ENCODE measurements at places on chromosomes 12 and 14. TPM values are rescaled to one million over a fixed set of nuclear protein-coding genes. Genes with fewer than 3 reads are reported as not detected.

DNA sequence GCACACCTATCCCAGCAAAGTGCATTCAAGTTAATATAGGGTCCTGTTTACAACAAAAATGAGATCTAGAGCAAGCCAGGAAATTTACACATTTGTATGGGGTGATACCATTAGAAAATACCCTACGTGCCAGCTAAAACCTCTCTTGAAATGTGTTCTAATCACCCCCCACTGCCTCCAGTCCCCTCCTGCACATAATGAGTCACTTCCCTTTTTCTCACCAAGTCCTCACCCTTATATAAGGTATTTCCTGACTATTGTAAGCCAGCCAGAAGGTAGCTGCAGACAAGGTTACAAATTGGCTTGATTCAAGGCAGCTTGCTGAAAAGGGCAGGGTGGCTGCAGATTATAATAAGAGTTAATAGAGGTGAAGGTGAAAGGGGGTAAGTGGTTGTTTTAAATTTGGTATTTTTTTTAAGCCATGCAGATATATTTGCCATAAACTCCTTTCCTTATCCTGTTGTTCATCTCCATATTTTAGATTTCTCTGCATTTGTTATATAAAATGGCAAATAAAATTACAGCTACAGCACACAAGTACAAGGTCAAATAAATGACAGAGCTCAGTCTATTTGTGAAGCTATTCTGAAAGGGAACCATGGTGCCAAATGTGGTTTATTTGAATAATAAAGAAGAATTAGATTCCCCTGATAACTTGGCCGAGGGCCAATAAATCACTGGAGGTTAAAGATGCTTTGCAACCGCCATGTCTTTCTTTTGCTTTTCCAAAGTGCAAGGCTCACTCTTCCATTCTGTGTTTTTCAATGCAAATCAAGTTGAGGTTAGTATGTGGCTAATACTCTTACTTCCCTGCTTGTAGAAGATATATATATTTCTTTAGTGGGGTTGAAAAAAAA lies 385.9 kb downstream of the EGLN3 start:
- H3K4me3 ChIP-seq, result no peak overlapping the region
- H3K27ac ChIP-seq, result peak overlapping the region; percentile 9
- peaks cover 59% of the 10 kb centered on the region for H3K4me1 ChIP-seq

Gene STAB2
- total RNA-seq, result not detected

GRCh38 chr14:56650979-56651378 lies 71.4 kb downstream of the TMEM260 start:
- no peak for DNase-seq
- no peak overlapping the region for H3K4me3 ChIP-seq
- no peaks in the 10 kb centered on the region for H3K27me3 ChIP-seq
- no peak overlapping the region for H3K27ac ChIP-seq

DNA sequence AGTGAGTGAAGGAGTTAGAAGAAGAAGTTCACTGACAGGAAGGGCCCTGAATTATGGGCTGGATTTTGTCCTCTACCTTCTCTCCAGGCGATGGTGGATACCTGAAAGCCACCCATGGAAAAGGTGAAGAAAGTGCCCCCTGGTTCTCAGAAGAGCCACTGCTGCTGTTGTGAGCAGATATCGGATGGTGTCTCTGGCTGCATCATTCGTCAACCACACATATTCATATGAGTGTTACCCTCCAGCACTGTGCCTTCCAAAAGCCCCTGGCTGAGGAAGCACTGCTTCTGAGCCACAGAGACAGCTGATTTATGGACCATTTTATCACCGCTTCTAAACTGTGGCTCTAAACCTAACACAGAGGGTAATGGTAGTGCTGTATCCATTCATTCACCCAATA lies 2.0 kb upstream of the ACTN1 start:
- H3K4me3 ChIP-seq, result no peak overlapping the region
- H3K27me3 ChIP-seq, result no peaks in the 10 kb centered on the region
- peaks cover 38% of the 10 kb centered on the region for H3K4me1 ChIP-seq
- H3K36me3 ChIP-seq, result peaks cover 3% of the 10 kb centered on the region
- H3K27ac ChIP-seq, result peak overlapping the region; percentile 80

Gene KIF26A
- total RNA-seq, result 4.5 TPM

Gene MANSC1
- total RNA-seq, result 9.1 TPM

Gene GDF3
- total RNA-seq, result not detected

DNA sequence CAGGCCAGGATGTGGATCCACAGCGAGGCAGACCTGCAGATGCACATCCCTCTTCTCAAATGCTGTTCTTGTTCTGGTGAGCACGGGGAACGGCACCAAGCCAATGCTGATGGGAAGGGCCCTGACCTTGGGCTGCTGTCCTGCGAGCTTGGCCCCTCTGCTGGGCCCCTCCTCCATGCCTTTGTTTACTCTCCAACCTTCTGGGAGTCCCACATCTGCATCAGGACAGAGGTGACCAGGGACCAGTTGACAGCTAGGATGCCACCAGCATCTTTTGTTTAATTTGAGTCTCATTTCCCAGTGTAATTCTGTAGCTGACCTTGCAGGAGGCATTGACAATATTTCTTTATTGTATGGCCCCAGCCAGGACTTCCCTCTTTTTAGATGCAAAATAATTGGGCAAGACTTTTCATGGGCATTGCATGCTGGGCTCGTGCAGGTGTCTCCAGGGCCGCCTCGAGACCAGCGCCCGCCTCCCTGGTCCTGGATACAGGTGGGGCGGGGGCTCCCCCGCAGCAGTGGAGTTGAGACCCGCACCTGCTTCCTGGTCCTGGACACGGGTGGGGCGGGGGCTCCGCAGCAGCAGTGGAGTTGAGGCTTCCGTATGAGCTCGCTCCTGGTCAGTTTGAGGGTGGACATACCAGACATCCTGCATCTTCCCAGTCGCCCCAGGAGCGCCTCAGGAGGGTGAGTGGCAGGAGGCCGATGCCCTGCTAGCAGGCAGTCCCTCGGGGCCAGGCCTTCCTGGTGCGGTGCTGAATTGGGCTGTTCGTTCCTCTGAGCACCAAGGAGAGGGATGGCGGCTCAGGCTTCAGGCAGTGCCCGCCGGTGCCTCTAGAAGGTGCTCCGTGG lies 11.4 kb downstream of the PACS2 start:
- peaks cover 5% of the 10 kb centered on the region for H3K36me3 ChIP-seq
- no peaks in the 10 kb centered on the region for H3K27me3 ChIP-seq
- peaks cover 54% of the 10 kb centered on the region for H3K4me1 ChIP-seq
- no peak overlapping the region for H3K27ac ChIP-seq
- no peak overlapping the region for H3K4me3 ChIP-seq

Gene SLC6A15
- total RNA-seq, result not detected
